ENCODE measurements at places on chromosomes 5 and 9. TPM values are rescaled to one million over a fixed set of nuclear protein-coding genes. Genes with fewer than 3 reads are reported as not detected.
A peak's percentile ranks its signal among the peaks of the same experiment; 100 is the strongest.

- H3K4me3 ChIP-seq = no peak overlapping the region
- DNase-seq = no peak
- H3K27me3 ChIP-seq = no peaks in the 10 kb centered on the region
- no peak overlapping the region for H3K27ac ChIP-seq
Measured at GRCh38 chr5:175614223-175614815, 43.6 kb upstream of the HRH2 start.

- no peak overlapping the region for H3K27ac ChIP-seq
- H3K4me3 ChIP-seq = no peak overlapping the region
- peaks cover 9% of the 10 kb centered on the region for H3K4me1 ChIP-seq
- peak; percentile 41 for DNase-seq
- H3K27me3 ChIP-seq = no peaks in the 10 kb centered on the region
- no peaks in the 10 kb centered on the region for H3K36me3 ChIP-seq
Measured at GRCh38 chr9:86287013-86287412, 4.7 kb upstream of the ISCA1 start.

- no peak overlapping the region for H3K4me3 ChIP-seq
- no peaks in the 10 kb centered on the region for H3K4me1 ChIP-seq
- DNase-seq = no peak
- H3K27ac ChIP-seq = no peak overlapping the region
- no peaks in the 10 kb centered on the region for H3K36me3 ChIP-seq
- peaks cover 14% of the 10 kb centered on the region for H3K27me3 ChIP-seq
Measured at GRCh38 chr9:130276955-130277354, 11.4 kb downstream of the HMCN2 start.

- H3K4me1 ChIP-seq = no peaks in the 10 kb centered on the region
- H3K36me3 ChIP-seq = no peaks in the 10 kb centered on the region
- no peak for DNase-seq
- no peaks in the 10 kb centered on the region for H3K27me3 ChIP-seq
- no peak overlapping the region for H3K27ac ChIP-seq
Measured at GRCh38 chr9:32877103-32877502, 93.8 kb downstream of the TMEM215 start.

DNA sequence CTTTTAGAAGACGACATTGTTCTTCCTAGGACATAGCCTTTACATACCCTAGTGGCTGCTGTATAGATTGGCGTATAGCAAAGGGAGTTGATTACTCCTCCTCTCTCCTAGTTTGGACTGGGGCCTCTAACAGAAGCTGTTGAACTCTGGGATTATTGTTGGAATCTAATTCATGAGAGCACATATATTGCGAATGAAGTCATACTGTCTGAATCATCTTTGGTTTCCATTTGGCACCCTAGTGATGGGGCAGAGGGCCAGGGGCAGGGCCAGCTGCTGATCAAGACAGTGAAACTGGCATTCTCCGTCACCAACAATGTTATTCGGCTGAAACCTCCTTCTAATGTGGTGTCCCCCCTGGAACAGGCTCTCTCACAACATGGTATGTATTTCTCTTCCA, 40.3 kb downstream of the NUP188 start:
- no peaks in the 10 kb centered on the region for H3K4me1 ChIP-seq
- no peaks in the 10 kb centered on the region for H3K27me3 ChIP-seq
- H3K27ac ChIP-seq = no peak overlapping the region
- DNase-seq = no peak
- H3K4me3 ChIP-seq = no peak overlapping the region
- peaks cover 37% of the 10 kb centered on the region for H3K36me3 ChIP-seq

DNA sequence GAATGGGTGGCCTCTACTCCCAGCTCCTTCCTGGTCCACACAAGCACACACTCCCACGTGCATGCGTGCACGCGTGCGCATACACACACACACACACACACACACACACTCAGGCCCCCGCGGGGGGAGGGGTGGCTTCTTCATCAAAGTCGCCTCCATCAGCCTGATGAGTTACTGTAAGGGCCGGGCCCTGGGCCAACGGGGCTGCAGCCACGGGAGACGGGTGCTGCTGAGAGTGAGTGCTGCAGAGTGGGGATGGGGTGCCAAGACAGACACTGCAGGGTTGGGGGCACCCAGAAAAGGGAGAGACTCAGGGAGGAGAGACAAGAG, 18.1 kb downstream of the CNTFR start:
- no peaks in the 10 kb centered on the region for H3K4me1 ChIP-seq
- no peak overlapping the region for H3K27ac ChIP-seq
- no peaks in the 10 kb centered on the region for H3K36me3 ChIP-seq
- DNase-seq = no peak

DNA sequence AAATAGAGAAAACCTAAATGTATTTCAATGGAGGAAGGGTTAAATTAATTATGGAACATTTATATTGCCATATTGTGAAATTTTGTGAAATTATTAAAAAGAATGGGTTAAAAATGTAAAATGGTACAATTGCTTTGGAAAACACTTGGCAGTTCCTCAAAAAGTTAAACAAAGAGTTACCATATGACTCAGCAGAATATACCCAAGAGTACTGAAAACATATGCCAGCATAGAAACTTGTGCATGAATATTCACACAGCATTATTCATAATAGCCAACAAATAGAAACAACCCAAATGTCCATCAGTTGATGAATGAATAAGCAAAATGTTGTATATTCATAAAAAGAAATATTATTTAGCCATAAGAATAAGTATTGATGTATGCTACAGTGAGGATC, 181.0 kb upstream of the MAST4 start:
- no peak overlapping the region for H3K27ac ChIP-seq
- no peak overlapping the region for H3K4me3 ChIP-seq
- H3K36me3 ChIP-seq = no peaks in the 10 kb centered on the region
- peaks cover 4% of the 10 kb centered on the region for H3K27me3 ChIP-seq

GRCh38 chr5:158573829-158574228, 525.9 kb downstream of the EBF1 start:
- no peak overlapping the region for H3K27ac ChIP-seq
- no peak overlapping the region for H3K4me3 ChIP-seq
- H3K4me1 ChIP-seq = no peaks in the 10 kb centered on the region
- no peaks in the 10 kb centered on the region for H3K36me3 ChIP-seq
- DNase-seq = no peak
- H3K27me3 ChIP-seq = no peaks in the 10 kb centered on the region

GRCh38 chr9:72827950-72828731, 124.7 kb downstream of the ALDH1A1 start:
- H3K27me3 ChIP-seq = no peaks in the 10 kb centered on the region
- H3K4me1 ChIP-seq = no peaks in the 10 kb centered on the region
- H3K4me3 ChIP-seq = no peak overlapping the region
- no peak overlapping the region for H3K27ac ChIP-seq
- DNase-seq = no peak

- H3K27me3 ChIP-seq = peaks cover 14% of the 10 kb centered on the region
- peaks cover 4% of the 10 kb centered on the region for H3K4me1 ChIP-seq
- no peak overlapping the region for H3K4me3 ChIP-seq
- no peaks in the 10 kb centered on the region for H3K36me3 ChIP-seq
- H3K27ac ChIP-seq = no peak overlapping the region
Measured at GRCh38 chr9:19663570-19663969, 125.3 kb downstream of the SLC24A2 start.

GRCh38 chr5:85488295-85488694, 1103.6 kb upstream of the EDIL3 start:
- H3K4me1 ChIP-seq = no peaks in the 10 kb centered on the region
- no peak for DNase-seq
- no peaks in the 10 kb centered on the region for H3K36me3 ChIP-seq
- no peak overlapping the region for H3K4me3 ChIP-seq
- H3K27ac ChIP-seq = no peak overlapping the region

GRCh38 chr9:126366366-126367011, 39.9 kb downstream of the MVB12B start:
- H3K27ac ChIP-seq = no peak overlapping the region
- no peaks in the 10 kb centered on the region for H3K27me3 ChIP-seq
- no peak overlapping the region for H3K4me3 ChIP-seq
- peaks cover 4% of the 10 kb centered on the region for H3K36me3 ChIP-seq
- no peak for DNase-seq
- H3K4me1 ChIP-seq = no peaks in the 10 kb centered on the region

- H3K4me3 ChIP-seq = no peak overlapping the region
- no peak for DNase-seq
- H3K27ac ChIP-seq = no peak overlapping the region
- peaks cover 29% of the 10 kb centered on the region for H3K36me3 ChIP-seq
- H3K27me3 ChIP-seq = no peaks in the 10 kb centered on the region
Measured at GRCh38 chr9:93536874-93537273, 39.5 kb upstream of the PHF2 start.

DNA sequence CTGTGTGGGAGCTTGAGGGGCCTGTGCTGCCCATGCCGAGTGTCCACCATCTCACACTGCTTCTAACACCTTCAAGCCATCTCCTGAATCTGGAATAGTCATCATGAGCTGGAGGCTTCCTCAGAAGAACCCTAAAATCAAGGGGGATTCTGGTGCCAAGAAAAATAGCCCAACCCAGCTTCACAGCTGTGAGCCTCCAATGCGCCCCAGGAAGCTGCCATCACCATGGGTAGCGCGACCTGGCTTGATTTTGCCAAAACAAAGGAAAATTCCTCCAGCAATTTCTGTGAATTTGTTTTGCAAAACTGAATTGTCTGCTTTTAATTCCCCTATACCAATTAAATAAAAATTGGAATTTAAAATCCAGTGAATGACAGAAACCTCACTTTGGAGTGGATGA, 6.2 kb upstream of the TIFAB start:
- H3K36me3 ChIP-seq = no peaks in the 10 kb centered on the region
- peaks cover 3% of the 10 kb centered on the region for H3K27me3 ChIP-seq
- peaks cover 3% of the 10 kb centered on the region for H3K4me1 ChIP-seq
- no peak for DNase-seq

DNA sequence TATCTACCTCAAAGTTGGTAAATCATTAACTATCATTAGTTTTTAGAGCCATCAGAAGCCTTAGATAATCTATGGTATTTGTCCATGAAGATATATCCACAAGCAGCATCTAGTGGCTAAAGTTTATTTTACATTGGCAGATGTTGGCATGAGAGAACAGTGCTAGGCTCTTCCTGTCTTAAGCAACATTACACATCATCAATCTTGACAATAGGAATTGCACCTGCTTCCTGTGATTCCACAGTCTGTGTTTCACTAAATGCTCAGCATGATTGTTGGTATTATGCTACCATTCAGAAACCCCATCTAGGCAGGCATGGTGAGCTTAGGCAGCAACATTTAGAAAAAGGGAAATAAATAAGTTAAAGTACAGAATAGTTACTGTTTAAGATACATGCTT, 246.6 kb downstream of the SLCO4C1 start:
- no peak overlapping the region for H3K4me3 ChIP-seq
- H3K4me1 ChIP-seq = no peaks in the 10 kb centered on the region
- H3K27me3 ChIP-seq = no peaks in the 10 kb centered on the region
- no peaks in the 10 kb centered on the region for H3K36me3 ChIP-seq

TMEM171 gene
- not detected for total RNA-seq

NRG2 gene
- total RNA-seq = not detected

FKTN gene
- 8.0 TPM for total RNA-seq

GAPT gene
- not detected for total RNA-seq

MED27 gene
- total RNA-seq = 27.7 TPM

ANKRD31 gene
- total RNA-seq = 0.36 TPM

Data from activated naive CD4-positive, alpha-beta T cell treated with anti-CD3 and anti-CD28 coated beads for 36 hours (primary cell).